ENCODE measurements at places on chromosomes 16 and 17.

DNA sequence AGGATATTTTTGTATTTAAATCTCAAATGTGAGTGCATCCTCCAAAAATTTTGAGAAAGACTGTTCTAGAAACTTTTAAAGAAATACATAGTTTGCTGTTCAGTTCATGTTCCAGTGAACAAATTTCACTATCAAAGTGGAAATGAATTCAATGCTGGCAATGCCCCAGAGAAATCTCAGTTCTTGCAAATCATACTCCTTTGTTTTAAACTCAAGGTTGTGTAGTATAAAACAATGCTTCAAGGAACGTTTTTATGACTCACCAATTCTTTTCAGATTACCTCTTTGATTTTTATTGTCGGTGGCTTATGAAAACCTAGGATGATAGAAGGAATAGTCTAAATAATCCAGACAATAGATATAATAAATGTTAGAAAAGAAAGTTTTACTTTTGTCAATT lies 17.6 kb downstream of the LPCAT2 start:
- peak overlapping the region; percentile 17 for H3K27ac ChIP-seq
- no peaks in the 10 kb centered on the region for H3K36me3 ChIP-seq
- no peaks in the 10 kb centered on the region for H3K4me1 ChIP-seq
- no peaks in the 10 kb centered on the region for H3K27me3 ChIP-seq
- no peak for DNase-seq

GRCh38 chr16:49366669-49367068 lies 6.9 kb upstream of the C16orf78 start:
- no peaks in the 10 kb centered on the region for H3K27me3 ChIP-seq
- no peak overlapping the region for H3K27ac ChIP-seq
- H3K4me1 ChIP-seq: no peaks in the 10 kb centered on the region

DNA sequence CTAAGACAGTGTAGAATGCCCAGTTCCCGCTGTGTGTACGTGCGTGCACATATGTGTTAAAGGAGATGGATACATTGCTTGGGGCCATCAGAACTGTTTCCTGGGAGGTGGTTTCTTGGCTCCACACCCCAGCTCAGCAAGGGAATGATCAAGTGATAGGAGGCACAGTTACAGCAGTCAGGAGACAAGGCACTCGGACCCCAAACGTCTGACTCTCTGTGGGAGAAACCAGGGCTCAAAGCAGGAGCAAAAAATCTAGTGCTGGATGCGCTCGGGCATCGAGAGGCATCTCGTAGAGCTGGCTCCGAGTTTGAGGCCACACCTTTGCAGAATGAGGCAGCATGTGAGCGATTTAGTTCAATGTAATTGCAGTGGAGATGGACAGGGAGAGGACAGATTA lies 71.9 kb downstream of the RBBP6 start:
- H3K27ac ChIP-seq: no peak overlapping the region
- H3K4me3 ChIP-seq: no peak overlapping the region
- no peak for DNase-seq
- no peaks in the 10 kb centered on the region for H3K36me3 ChIP-seq

- H3K27ac ChIP-seq: no peak overlapping the region
- no peaks in the 10 kb centered on the region for H3K36me3 ChIP-seq
- H3K4me1 ChIP-seq: no peaks in the 10 kb centered on the region
- no peaks in the 10 kb centered on the region for H3K27me3 ChIP-seq
Observed at GRCh38 chr16:27400751-27401620, 988 bp upstream of the IL21R start.

DNA sequence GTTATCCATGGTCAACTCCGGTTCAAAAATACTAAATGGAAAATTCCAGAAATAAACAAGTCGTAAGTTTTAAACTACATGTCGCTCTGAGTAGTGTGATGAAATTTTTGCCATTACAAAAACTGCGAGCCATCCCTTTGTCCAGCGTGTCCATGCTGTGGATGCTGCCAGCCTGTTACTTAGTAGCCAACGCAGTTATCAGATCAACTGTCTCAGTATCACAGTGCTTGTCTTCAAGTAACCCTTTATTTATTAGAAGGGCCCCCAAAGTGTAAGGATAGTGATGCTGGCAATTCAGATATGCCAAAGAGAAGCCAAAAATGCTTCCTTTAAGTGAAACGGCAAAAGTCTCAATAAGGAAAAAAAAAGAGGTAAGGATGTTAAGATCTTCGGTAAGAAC lies 23.9 kb downstream of the SNN start:
- H3K27ac ChIP-seq: no peak overlapping the region
- no peaks in the 10 kb centered on the region for H3K27me3 ChIP-seq
- H3K4me1 ChIP-seq: no peaks in the 10 kb centered on the region
- H3K36me3 ChIP-seq: peaks cover 2% of the 10 kb centered on the region
- DNase-seq: no peak

DNA sequence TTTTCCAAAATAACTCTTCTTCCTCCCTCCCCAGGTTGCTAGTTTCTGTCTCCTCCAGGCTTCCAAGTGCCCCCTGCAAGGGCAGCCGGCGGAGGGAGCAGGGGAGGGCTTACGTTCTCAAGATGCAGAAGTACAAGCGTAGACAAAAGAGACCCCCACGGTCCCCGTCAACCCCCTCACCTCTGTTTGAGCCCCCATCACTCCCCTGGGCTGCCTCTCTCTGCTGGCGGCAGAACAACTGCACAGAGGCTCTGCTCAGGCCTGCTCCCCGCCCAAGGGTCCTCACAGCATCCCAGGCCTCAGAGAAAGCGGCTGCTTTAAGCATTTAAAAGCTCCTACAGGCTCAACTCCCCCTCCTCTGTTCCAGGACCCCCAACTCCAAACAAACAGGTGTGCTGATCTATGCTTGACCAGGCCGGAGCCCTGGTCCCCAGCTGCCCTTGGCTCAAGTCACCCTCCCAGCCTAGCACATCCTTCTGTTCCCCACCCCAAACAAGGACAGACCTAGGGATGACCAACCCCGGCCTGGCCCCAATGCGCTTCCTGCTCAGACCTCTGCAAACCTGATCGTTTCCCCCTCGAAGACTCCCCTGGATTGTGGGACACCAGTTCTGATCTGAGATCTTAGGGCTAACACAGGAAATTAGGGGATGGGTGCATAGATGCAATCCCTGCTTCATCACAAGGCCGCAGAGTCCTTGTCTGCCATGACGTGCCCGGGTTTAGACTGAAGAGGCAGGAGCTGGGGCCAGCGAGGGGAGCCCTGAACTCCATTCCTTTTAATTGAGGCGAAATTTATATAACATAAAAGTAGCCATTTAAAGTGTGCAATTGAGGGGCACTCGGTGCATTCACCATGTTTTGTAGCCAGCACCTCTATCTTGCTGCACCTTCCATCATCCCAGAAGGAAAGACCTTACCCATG lies 17.2 kb upstream of the RBFOX3 start:
- no peaks in the 10 kb centered on the region for H3K27me3 ChIP-seq
- H3K4me3 ChIP-seq: no peak overlapping the region
- no peak overlapping the region for H3K27ac ChIP-seq
- H3K36me3 ChIP-seq: no peaks in the 10 kb centered on the region
- H3K4me1 ChIP-seq: no peaks in the 10 kb centered on the region

DNA sequence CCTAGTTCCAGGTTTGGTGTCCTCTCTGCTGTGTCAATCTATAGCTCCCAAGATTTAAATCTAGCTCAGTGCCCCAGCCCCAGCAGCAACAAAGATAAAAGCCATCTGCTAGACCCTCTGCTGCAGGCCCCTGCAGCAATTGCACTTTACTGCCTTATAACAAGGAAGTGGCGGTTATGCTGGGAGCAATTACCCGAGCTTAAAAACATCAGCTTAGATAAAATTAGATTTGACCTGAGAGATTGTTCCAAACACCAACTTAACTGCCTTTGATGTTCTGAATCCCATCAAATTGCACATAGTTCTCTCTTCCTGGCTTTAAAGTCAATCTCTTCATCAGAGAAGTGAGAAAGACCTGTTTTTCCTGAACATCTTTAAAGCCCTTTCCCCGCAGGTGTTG lies 62.4 kb upstream of the SHISA6 start:
- H3K27ac ChIP-seq: no peak overlapping the region
- H3K36me3 ChIP-seq: no peaks in the 10 kb centered on the region
- H3K27me3 ChIP-seq: no peaks in the 10 kb centered on the region
- no peak overlapping the region for H3K4me3 ChIP-seq

- H3K27me3 ChIP-seq: no peaks in the 10 kb centered on the region
- no peaks in the 10 kb centered on the region for H3K4me1 ChIP-seq
- no peak overlapping the region for H3K4me3 ChIP-seq
- H3K27ac ChIP-seq: no peak overlapping the region
Observed at GRCh38 chr16:4360538-4361021, 9.5 kb upstream of the PAM16 start.

GRCh38 chr17:80781211-80781610 lies 210.4 kb upstream of the CHMP6 start:
- H3K27me3 ChIP-seq: no peaks in the 10 kb centered on the region
- H3K4me1 ChIP-seq: no peaks in the 10 kb centered on the region
- H3K4me3 ChIP-seq: no peak overlapping the region
- DNase-seq: peak; percentile 38
- no peaks in the 10 kb centered on the region for H3K36me3 ChIP-seq

GRCh38 chr17:49638818-49639217 lies 39.1 kb downstream of the SPOP start:
- H3K4me3 ChIP-seq: no peak overlapping the region
- H3K36me3 ChIP-seq: no peaks in the 10 kb centered on the region
- DNase-seq: no peak
- H3K27me3 ChIP-seq: no peaks in the 10 kb centered on the region
- no peaks in the 10 kb centered on the region for H3K4me1 ChIP-seq
- H3K27ac ChIP-seq: no peak overlapping the region

- no peak overlapping the region for H3K27ac ChIP-seq
- H3K27me3 ChIP-seq: no peaks in the 10 kb centered on the region
Observed at GRCh38 chr16:88616320-88616719, 22.1 kb upstream of the IL17C start.

DNA sequence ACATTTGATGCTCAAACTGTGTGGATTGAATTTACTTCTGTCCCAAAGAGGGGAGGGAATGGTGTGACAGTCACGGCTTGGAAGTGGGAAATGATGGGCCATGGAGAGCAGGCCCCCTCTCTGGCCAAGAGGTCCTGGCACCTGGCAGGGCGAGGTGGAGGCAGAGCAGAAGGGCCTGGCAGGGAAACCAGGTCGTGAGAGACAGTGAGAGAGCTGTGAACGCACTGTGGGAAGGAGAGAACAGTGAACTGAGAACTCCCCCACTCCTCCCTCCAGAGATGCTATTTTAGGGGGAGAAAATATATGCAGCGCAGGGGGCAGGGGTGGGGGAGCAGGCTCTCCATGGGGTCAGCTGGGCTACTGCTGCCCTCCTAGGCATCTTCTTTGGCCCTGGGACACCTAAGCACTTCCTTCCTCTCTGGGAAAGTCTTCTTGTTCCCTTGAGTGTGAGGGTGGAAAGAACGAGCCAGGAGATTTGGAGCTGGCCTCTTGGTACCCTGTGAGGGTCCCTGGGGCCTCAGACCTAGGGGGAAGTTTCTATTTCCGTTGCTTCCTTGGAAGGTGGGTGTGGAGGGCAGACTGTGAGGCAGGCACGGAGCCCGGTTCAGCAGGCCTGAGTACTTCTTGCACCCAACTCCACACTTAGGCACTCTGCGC lies 17.2 kb upstream of the TBX21 start:
- peaks cover 3% of the 10 kb centered on the region for H3K36me3 ChIP-seq
- H3K27ac ChIP-seq: no peak overlapping the region
- H3K27me3 ChIP-seq: no peaks in the 10 kb centered on the region
- H3K4me1 ChIP-seq: no peaks in the 10 kb centered on the region
- no peak overlapping the region for H3K4me3 ChIP-seq
- no peak for DNase-seq

- H3K4me3 ChIP-seq: no peak overlapping the region
- no peaks in the 10 kb centered on the region for H3K36me3 ChIP-seq
- H3K4me1 ChIP-seq: no peaks in the 10 kb centered on the region
- no peaks in the 10 kb centered on the region for H3K27me3 ChIP-seq
Observed at GRCh38 chr17:61362852-61363600, 36.6 kb upstream of the TBX2 start.

DNA sequence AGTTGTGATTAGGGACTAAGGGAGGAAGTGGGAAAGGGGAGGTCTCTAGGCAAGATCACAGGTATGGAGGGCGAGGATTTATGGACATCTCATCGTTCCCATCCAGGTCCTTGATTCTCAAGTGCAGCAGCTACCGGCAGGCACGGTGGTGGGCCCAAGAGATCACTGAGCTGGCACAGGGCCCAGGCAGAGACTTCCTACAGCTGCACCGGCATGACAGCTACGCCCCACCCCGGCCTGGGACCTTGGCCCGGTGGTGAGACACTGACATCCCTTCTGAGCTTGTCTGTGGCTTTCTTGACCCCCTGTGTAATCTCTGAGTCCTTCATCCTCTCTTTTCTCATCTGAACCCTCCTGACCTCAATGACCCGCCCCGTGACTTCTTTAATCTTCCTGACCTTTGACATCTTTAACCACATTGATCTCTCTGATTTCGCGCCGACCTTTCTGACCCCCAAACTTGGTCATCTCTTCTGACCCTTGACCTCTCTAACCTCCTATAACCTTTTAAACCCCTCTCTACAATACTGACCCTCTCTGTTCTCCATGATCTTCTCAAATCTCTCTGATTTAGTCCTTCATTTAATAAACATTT lies 3.8 kb downstream of the PLD2 start:
- DNase-seq: no peak
- no peak overlapping the region for H3K4me3 ChIP-seq
- H3K27ac ChIP-seq: no peak overlapping the region
- no peaks in the 10 kb centered on the region for H3K36me3 ChIP-seq
- H3K27me3 ChIP-seq: no peaks in the 10 kb centered on the region

DNA sequence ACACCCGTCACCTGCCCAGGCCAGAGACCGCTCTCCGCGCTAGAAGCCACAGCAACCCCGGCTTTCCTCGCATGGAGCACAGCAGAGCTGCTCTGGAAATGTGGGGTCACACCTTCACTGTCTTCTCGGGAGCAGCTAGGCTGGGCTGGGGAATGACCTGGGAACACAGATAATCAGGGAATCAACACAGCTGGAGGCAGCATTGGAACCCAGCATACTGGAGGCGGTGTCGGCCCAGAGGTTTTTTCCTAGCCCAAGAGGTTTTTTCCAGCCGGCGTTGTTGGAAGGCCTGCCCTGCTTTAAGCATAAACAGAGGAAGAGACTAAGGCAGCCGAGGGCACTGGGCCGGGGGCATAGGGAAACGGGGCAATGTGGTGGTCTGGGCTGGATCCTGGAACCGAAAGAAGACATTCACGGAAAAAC lies 791 bp upstream of the PLD6 start:
- H3K4me1 ChIP-seq: peaks cover 8% of the 10 kb centered on the region
- no peak for DNase-seq
- H3K36me3 ChIP-seq: no peaks in the 10 kb centered on the region
- peak overlapping the region; percentile 95 for H3K27ac ChIP-seq
- H3K4me3 ChIP-seq: peak overlapping the region; percentile 58

DNA sequence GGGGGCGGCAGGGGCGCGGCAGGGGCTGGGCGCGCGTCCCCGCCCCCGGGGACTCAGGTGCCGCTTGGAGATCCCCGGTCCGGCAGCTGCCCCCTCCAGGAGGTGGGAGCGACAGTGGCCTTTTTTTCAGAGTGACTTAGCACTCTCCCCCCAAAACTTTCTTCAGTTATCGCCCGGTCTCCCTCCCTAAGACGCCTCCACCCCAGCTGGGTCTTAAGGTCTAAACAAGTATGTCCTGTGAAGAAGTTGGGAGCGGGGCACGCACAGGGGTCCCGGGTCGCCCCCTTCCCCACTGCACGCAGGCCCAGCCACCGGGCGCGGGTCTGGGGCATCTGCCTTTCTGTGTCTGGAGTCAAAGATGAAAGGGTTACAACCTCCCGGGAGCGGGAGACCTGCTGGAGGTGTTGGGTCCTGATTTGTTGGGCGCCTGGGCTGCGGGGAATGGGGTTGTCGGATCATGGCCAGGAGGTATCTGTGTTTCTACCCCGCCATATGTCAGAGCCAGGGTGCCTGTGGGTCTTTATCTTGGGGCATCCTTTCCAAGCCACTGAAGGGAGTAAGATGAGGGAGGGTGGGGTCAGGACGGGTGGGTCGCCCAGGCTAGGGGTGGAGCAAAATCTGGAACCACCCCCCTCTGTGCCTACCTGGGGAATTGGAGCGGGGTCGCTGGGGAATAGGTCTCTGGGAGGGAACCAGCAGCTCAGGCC lies 757 bp downstream of the FMNL1 start:
- peak overlapping the region; percentile 42 for H3K27ac ChIP-seq
- DNase-seq: no peak
- peak overlapping the region; percentile 70 for H3K4me3 ChIP-seq
- H3K27me3 ChIP-seq: no peaks in the 10 kb centered on the region
